ENCODE measurements at places on chromosomes 4 and X.

- no peak for DNase-seq
These were observed 15.7 kb downstream of the FOXR2 start for GRCh38 chrX:55638933-55639332.

GRCh38 chr4:5703831-5704230, 4.5 kb downstream of the EVC2 start:
- DNase-seq = no peak

DNA sequence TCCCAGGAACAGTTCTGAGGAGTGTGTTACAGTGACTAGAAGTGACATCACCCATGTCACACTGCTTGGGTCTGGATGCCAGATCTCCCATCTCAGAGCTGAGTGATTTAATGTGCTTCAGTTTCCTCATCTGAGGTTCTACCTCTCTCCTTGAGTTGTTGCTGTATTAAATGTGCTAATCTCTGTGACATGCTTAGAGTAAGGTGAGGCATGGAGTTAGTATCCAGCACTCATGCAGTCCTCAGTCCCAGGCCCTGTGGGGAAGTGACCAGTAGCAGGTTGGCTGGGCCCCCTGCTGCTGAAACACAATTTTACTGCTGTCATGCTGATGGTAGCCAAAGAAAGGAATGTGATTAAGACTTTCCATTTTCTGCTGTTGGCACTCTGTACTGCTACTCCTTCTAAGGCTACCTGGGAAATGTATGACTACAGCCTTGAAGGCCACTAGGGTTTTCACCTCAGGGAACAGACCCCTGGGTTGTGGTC, 639.6 kb downstream of the MID1IP1 start:
- DNase-seq = peak; percentile 29

GRCh38 chr4:74410272-74410671, 34.7 kb upstream of the AREG start:
- DNase-seq = no peak

GRCh38 chr4:90211174-90211573, 84.0 kb downstream of the CCSER1 start:
- DNase-seq = no peak

DNA sequence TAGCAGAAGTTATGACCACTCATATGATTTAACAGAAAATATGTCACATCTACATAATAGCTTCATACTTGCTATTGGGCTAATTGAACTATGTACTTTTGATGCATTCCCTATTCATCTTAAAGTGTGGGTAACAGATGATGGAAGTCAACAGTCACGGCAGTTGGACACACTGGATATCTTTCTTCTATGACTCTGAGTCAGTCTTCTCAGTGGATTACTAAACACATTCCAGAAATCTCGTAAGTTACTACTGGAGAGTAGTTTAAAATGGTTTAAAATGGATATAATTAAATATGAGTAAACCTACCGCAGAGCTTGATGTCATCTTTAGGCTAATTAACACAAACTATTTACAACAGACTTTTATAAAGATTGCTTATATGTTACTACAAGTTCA, 30.1 kb upstream of the CFAP299 start:
- no peak for DNase-seq

DNA sequence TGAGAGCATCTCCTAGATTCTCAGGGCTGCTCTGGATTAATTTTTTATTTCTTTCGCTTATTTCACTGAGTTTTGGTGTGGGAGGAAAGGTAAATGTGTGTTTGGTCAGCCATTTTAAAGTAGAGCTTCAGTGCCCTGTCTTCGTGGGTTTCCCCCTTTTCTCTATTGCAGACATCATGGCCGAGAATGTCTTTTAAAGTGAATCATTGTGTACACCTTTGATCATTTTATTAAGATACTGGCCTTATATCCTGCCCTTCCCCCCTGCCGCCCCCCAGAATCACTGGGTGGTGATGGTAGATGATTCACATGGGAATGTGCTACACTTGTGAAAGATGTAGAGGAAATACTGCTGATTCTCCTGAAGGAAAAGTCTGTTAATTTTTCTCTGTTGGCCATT, 23.8 kb downstream of the CDKL5 start:
- DNase-seq = no peak

Data from activated T-cell treated with anti-CD3 and anti-CD28 coated beads, Interleukin-2, amount 50 U/mL, for 72 hours (primary cell).